OCI-LY7 (cell line): ENCODE measurements at places on chromosomes 13 and 19.

- DNase-seq: no peak
Measured at GRCh38 chr19:12187625-12188024, 24.7 kb downstream of the ZNF136 start.

GRCh38 chr13:30846311-30846710 lies 59.8 kb upstream of the MEDAG start:
- DNase-seq: no peak

- no peak for DNase-seq
Measured at GRCh38 chr19:5250127-5250659, 90.4 kb downstream of the PTPRS start.

DNA sequence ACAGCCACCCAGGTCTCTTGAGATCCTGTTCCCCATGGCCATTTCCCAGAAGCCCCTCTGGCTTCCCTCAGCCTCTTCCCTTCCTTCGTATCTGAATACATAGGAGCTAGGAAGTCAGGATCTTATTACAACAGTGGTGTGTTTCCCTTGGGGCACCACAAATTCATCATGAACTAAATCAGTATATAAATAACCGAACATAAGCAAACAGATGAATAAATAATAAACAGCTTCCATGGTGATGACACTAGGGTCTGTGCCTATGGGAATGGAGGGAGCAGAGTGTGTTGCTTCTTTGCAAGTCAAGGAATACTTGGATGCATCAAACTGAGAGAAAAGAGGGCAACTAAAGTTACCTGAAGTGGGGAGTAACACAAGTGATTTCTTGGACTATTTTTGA lies 527.6 kb downstream of the LMO7 start:
- no peak for DNase-seq

DNA sequence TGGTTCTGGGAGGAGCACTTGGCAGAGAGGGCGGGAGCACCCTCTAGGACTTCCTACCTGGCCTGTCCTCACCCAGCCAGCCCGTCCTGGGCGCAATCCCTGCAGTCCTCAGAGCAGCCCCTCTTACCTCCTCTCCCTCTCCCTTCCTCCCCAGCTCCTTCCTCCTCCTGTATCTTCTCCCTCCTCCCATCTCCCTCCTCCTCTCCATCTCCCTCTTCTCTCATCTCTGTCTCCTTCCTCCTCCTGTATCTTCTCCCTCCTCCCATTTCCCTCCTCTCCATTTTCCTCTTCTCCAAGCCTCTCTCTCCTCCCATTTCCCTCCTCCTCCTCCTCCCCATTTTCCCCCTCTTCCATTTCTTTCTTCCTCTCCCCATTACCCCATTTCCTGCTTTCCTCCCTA lies 89.8 kb downstream of the RYR1 start:
- DNase-seq: no peak

DNA sequence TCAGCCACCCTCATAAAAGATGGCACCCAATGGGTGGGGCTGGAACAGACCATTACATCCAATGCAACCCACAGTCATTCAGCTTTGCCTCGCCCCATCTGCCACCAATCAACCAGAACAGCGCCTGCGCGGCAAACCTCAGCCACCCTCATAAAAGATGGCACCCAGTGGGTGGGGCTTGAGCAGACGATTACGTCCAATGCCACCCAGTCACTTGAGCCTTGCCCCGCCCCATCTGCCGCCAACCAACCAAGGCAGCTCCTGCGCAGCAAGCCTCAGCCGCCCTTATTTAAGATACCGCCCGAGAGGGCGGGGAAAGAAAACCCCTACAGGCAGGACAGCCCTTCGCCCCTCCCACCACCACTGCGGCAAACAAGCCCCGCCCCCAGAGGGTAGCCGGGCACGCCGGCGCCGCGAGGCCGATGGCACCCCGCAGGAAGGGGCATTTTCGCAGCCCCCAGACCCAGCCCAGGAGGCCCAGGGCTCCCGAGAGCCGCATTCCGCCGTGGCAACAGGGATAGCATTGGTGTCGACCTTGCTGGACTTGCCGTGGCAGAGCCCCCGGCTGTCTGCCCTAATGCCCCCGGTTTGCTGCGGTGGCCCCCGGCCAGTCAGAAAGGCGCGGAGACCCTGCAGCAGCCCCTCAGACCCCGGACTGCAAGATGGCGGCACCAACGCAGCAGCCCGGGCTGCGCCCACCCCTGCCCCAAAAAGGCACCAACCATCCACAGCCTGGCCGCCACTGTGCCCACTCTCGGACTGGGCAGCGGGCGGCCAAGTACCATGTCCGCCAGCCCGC lies 675 bp downstream of the PEG3 start:
- DNase-seq: no peak

DNA sequence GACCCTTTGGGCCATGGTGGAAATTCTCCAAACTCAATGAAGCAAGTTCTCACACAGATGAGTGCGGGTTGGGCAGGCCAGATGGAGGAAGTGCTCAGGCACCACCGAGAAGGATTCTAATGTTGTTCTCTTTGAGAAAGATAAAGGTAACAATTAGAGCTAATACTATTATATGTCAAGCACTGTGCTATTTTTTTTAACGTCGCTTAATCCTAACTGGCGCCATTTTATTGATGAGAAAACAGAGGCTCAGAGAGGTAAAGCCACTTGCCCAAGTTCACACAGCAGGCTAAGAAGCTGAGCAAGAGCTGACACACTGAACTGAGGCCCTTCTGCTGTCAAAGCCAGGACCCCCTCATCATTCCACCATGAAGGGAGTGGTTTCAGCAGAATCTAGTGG lies 1.0 kb downstream of the FBL start:
- peak; percentile 34 for DNase-seq

DNA sequence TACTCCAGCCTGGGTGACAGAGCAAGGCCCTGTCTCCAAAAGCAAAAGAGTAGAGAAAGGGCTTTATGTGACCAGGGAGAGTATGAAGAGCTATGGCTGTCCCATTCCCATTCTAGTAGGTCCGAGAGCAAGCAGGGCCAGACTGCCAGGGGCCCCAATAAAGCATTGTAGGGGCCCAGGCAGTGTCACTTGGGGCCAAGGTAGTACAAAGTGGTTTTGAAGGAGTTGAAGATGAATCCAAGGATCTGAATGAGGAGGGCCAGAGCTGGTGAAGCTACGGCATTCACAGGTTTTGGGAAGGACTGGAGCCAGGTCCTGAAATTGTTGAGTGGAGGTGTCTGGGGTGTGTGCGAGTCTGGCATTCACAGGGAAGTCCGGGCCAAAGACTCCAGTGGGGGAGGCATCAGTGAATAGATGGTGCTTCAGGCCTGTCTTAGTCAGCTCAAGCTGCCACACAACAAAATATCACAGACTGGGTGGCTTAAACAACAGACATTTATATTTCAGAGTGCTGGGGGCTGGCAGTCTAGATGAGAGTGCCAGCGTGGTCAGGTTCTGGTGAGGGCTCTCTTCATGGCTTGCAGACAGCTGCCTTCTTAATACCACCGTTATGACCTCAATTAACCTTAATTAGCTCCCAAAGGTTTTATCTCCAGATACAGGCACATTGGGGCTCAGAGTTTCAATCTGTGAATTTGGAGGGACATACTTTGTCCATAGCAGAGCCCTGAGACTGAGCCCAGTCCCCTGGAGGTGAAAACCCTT lies 9.9 kb downstream of the NACC1 start:
- no peak for DNase-seq

DNA sequence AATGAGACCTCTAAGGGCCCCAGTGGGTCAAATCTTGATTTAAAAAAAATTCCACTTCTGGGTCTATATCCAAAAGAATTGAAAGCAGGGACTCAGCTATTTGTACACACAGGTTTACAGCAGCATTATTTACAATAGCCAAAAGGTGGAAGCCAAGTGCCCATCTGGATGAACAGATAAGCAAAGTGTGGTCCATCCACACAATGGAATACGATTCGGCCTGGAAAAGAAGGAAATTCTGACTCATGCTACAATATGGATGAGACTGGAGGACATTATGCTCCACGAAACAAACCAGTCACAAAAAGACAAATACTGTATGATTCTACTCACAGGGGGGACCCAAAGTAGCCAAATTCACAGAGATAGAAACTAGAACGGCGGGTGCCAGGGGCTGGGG lies 76.7 kb downstream of the CACNA1A start:
- no peak for DNase-seq

DNA sequence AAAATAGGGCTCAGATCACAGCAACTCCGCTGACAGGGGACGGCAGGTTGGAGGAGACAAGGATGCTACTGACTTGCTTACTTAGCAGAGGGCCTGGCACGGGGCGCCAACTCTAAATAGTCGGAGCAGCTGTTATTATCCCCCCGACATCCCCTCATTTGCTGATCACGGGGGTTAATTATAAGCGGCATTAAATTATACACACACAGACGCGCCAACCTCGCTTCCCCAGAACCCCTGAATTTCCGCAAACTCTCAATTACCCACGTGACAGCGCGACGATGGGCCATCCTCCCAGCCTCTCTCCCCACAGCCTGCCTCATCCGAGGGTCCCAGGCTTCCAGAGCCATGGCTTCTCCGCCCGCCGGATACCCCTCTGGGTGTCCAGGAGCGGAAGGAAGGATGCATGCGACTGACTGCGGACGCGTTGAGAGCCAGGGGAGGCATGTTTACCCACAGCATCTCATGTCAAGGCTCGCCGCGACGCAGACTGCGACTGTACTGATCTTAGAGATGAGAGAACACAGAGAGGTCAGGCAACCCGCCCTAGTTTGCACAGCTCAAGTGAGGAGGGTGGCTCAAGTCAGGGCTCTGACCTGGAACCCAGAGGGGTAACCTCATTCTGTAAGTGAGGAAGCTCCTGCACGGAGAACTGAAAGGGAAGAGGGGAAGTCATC lies 5.7 kb downstream of the PTPRS start:
- DNase-seq: no peak

DNA sequence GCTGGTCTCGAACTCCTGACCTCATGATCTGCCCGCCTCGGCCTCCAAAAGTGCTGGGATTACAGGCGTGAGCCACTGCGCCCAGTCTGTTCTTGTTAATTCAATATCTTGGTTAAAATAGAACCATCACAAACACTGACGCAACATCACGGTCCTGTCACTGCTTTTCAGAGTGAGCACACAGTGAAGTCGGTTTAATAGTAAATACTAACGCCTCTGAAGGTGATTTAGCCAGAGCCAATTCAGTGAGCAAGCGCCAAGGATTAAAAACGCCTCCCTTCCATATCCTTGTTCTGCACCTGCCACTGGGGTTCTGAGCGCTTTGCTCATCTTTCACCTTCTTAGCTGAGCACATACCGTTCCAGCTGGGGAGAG lies 30.3 kb downstream of the LAMP1 start:
- DNase-seq: no peak

- no peak for DNase-seq
Measured at GRCh38 chr13:88895261-88895941, 1224.2 kb downstream of the SLITRK5 start.

- DNase-seq: no peak
Measured at GRCh38 chr13:34246511-34246910, 428.6 kb downstream of the RFC3 start.

GRCh38 chr13:94395860-94396259 lies 83.6 kb downstream of the DCT start:
- DNase-seq: no peak
